ENCODE measurements at places on chromosomes 4 and X.

DNA sequence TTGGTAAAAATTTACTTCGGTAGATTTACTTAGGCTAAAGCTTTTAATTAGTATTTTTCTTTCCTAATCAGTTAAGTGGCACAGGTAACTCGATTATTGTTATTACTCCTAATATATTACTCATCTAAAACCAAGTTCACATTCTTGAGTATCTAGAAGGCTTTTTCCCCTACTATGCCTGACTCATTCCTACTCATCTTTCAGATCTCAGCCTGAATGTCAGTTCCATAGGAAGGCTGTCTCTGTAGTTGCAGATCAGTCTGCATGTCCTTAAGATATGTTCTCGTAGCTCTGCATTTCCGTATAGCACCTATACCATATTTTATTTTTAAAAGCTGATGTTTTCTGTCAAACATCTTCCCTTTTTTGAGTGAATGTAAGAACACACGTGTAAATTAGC is 5.9 kb upstream of the FAM184B start:
- no peak for DNase-seq

DNA sequence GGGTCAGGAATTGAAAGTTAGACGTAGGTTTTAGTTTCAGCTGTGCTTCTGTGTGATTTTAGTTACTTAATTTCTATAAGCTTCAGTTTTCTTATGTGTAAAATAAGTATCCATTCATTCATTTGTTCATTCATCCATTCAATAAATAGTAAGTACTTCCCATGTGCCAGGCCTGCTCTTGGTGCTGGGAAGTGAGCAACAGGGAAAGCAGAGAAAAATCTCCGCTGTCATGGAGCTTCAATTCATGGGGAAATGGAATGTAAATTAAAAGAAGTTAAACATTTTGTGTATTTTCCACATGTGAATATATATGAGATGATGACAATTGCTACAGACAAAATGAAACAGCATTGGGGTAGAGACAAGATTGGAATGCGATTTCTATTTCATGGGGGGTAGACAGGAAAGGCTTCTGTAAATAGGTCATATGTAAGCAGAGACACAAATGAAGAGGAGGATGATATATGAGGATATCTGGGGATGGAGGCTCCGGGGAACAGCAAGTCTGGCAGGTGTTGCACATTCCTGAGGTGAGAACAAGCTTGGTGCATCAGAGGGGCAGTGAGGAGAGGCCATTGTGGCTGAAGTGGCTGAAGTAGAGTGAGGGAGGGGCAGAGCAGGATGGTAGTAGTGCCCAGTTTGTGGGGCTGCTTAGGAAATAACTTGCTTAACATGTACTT is 66.2 kb downstream of the FHIP1A start:
- no peak for DNase-seq

- DNase-seq: no peak
Measured at GRCh38 chrX:40155589-40156469, 58.1 kb upstream of the BCOR start.

GRCh38 chrX:69424161-69424560 is 80.0 kb upstream of the NALF2 start:
- no peak for DNase-seq

Measured in GM04503 (cell line).